Muscle of leg (tissue), 16 donors: ENCODE measurements at places on chromosomes 3 and 15. TPM values are rescaled to one million over a fixed set of nuclear protein-coding genes. Genes with fewer than 3 reads are reported as not detected.

GRCh38 chr3:186694288-186695032 is 22.7 kb upstream of the KNG1 start:
- no peak for DNase-seq

DNA sequence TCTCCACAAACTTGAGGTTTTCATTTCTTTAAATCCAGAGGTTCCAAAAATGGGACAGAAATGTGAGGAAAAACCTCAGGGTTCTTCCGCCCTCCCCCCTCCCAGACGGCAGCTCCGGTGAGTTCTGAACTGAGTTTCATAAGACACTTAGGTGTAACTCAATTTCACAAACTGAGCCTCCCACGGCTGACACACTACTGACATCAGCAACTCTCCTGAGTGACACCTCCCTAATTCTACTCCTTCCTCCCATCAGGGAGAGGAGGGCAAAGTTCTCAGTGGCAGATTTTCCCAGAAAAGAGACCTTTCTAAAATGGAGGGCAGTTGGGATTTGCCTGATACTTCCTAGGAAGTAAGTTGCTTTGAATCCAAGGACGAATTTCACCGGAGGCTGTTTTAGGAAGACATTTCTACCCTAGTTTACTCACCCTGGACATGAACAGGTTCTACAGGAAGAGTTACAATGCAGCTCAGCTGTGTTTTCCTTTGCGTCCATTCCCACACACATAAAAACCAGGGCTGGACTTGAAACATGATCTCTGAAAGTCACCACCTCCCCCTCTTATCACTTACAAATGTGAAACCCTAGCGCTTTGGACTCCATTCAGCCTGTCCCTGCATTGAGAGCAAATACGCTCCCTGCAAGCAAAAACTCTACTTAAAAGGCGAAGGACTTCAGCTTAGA is 78.1 kb upstream of the LMOD3 start:
- DNase-seq = peak; percentile 67

GRCh38 chr3:150372722-150373121 is 35.4 kb upstream of the TSC22D2 start:
- peak; percentile 25 for DNase-seq

GRCh38 chr15:90456236-90456635 is 68.2 kb downstream of the IQGAP1 start:
- no peak for DNase-seq

GRCh38 chr3:57421336-57421735 is 122.8 kb downstream of the DNAH12 start:
- DNase-seq = no peak

GRCh38 chr3:184683234-184683633 is 28.6 kb downstream of the MAGEF1 start:
- no peak for DNase-seq

GRCh38 chr15:74592222-74592621 is 23.4 kb upstream of the CLK3 start:
- no peak for DNase-seq

- no peak for DNase-seq
Measured at GRCh38 chr3:53069422-53070068, 23.7 kb upstream of the SFMBT1 start.

GRCh38 chr3:100189444-100189964 is 71.3 kb upstream of the TBC1D23 start:
- peak; percentile 25 for DNase-seq

DNA sequence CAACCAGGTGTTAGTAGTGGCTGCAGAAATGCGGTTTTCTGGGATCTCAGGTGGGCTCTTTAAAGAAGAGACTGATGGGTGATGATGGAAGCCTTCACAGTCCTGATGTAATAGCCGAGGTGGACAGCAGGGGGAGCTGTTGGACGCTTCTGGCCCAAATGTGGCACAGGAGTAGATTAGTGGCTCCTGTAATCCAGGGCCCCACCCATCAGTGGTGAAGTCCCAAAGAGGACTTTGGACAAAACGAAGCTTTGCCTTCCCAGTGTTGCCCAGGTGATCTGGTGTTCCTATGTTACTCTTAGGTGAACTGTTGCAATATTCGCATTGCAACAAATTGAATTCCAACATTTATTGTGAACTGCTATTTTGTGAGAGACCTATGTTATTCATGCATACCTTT is 31.8 kb upstream of the MYZAP start:
- DNase-seq = no peak

DNA sequence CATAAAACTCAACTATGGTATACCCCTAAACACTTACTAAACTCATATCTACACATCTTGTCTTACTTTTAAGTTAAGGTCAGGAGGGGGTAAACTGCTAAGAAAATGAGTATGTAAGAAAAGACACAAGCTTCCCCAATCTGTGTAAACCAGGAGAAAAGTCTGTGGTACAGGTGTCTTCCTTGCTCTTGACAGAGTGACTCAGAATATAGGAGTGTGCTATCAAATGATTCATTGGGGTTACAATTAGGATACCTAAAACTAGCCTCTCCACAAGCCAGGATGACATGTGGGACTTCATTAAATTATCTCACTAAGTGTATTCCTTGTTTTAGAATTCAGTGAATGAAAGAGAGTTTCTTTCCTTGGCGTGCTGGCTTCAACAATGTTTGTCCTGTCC is 274.8 kb downstream of the BBX start:
- no peak for DNase-seq

DNA sequence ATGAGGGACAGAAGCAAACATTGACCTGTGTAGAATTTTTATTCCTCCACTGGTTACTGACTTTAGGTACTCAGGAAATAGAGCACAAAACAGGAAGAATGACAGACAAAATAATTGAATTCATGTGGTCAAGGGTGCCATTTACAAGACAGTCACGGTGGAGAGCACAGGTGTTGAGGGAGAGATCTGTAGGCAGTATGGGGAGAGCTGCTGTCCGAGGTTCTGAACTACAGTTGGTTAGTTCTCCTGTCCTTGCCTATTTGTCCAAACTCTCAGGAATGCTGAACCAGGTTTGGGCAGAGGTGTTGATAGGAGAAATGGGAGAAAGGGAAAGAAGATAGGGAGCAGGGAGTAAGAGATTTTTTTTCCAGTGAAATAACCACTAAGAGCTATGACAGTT is 178.5 kb upstream of the ZBTB20 start:
- DNase-seq = peak; percentile 61

GRCh38 chr3:169286214-169286613 is 377.3 kb downstream of the MECOM start:
- DNase-seq = no peak

- peak; percentile 69 for DNase-seq
Measured at GRCh38 chr15:48520376-48521155, 124.9 kb downstream of the FBN1 start.

DNA sequence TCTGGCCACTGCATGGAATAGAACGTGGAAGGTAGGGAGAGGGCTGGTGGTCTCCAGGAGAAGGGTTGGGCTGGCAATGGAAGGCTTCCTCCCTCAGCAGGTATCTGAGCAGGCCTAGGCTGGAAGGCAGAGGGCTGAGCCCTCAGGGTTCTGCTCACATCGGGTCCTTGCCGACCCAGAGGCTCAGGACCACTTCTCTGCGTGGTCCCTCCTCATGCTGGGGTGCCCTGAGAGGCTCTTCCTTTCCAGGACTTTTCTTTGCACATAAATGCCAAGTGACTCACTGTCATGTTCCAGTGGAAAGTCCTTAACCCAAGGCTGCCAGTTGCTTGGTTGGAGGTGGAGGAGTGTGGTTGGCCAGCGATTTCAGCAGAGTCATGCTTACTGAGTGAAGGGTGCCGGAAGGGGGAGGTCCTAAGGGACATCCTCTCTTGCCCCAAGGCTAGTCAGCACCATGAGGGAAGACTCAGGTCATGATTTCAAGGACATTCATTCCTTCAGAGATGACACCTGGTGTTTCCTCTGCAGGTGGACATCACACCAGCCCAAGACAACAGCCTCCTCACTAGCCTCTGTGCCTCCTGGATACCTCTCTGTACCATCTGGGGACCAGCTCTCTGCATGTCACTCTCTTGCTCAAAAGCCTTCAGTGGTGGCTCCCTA is 8.2 kb downstream of the SLC6A6 start:
- peak; percentile 42 for DNase-seq

DNA sequence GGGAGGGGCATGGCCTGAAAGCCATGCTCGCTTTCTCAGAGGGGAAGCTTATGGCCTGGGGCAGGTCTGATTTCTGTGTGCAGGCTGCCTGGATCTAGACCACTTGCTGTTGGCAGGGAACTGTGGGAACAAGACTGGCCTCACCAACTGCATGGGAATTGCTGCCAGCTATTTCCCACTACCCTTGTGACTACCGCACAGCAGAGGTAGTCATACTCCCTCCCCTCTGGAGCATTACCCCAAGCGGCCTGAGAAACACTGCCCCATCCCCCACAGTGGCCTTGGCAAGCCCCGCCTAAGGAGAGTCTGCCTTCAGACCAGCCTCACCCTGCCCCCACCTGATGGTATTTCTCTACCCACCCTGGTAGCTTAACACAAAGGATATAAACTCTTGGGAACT is 199.4 kb upstream of the CADM2 start:
- DNase-seq = no peak

- DNase-seq = no peak
Measured at GRCh38 chr3:151999936-152000335, 126.5 kb downstream of the SUCNR1 start.

DNA sequence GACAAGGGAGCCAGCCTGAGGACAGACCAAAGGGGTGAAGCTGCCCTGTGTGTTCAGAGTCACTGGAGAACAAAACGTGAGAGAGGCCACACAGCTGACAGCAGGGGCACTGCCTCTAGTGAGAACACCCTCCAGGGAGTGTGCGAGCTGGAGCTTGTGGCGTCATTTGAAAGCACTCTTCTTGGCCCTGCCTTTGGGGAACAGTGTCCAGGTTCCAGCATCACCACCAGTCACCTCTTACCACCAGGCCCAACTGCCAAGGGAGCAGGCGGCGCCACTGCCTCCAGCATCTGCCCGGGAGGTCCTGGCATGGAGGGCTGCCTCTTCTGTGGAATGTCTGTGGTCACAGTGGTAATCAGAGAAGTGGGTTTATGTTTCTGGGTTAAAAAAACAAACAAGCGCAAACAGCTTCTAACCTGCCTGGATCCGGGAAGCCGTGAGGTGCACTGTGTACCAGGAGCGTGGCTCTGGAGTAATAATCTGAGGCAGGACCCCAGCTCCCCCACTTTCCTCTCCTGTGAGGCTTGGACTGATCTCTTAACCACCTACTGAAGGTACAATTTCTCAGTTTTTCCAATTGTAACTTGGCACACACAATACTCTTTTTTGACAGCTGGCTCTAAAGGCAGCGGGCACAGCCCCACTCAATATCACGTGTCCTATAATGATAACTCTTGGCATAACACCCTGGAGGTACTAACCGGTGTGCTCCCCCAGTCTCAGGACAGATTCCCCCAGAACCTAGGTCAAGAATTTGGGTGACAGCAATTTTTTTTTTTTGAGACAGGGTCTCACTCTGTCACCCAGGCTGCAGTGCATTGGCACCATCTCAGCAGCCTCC is 32.2 kb upstream of the CDCP1 start:
- no peak for DNase-seq

GRCh38 chr15:74400313-74400860 is 32.9 kb upstream of the CYP11A1 start:
- DNase-seq = no peak

GRCh38 chr15:43484455-43484854 is 8.5 kb downstream of the TP53BP1 start:
- no peak for DNase-seq

GRCh38 chr3:123421353-123422174 is 27.3 kb downstream of the ADCY5 start:
- DNase-seq = no peak

DNA sequence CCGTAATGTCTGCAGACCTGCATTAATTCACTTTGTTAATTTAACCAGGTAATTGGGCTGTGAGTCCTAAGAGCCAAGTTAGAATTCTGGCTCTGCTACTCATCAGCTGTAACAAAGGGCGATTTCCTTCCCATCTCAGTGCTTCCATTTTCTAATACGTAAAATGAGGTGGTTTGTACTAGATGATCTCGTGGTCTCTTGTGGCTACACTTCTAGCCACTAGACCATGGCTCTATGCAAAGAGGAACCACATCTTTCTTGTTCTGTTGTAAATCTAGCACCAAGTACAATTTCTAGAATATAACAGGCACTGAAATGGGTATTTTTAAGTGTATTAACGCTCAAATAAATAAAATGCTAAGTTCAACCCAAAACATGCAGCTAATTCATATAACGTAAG is 174.4 kb upstream of the THBS1 start:
- DNase-seq = no peak

DNA sequence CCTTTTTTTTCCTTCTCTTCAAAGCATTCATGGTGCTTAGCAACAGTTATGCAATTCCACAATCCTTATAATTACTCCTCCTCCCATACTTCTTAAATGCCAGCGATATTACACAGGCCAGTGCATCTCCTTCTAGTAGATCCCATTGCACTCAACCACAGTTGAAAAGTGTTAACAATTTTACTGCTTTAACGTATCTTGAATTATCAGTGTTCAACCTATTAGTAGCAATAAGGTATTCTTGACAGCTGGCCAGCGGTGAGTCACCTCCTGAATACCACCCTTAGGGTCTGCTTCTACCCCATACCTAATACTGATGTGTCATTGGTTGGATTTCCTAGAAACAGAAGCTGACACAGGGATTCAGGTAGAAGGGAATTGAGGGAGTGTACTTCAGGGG is 24.0 kb upstream of the TEX9 start:
- DNase-seq = no peak

DNA sequence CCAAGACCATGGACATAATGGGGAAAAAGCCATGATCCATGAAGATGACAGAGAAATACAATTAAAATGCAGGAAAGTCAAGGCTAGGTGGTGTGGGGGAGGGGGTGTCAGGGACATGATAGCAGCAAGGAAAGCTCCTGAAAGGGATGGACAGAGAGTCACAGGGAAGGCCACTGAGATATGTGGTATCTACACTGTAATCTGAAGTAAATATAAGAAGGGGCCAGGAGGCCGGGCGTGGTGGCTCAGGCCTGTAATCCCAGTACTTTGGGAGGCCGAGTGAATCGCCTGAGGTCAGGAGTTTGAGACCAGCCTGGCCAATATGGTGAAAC is 62.5 kb downstream of the FOXP1 start:
- DNase-seq = no peak

DNA sequence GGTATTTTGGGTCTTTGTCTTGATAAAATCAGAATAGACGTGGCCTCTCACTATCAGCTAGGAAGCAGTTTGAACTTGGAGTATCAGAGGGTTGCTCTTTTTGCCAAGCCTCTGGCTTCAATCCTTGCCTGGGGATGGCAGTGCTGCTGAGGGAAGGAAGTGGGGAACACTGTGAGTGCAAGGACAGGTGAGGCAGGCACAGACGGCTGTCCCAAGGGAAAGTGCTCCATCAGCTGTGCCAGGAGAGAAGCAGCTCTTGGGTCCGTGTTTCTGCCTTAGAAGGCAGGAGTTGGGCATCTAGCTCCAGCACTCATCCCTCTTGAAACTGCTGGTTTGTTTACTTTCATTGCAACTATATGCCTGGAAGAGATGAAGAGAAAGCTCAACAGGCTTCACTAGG is 33.2 kb downstream of the PML start:
- DNase-seq = no peak

The DNAH12 gene
- total RNA-seq = 0.58 TPM

The GUCA1C gene
- not detected for total RNA-seq

The CPA3 gene
- total RNA-seq = 3.1 TPM

The GP5 gene
- 0.35 TPM for total RNA-seq

The GOLGA6D gene
- 0.09 TPM for total RNA-seq

The GOLGA8G gene
- total RNA-seq = not detected

The SCAMP2 gene
- 17.3 TPM for total RNA-seq

The TMPRSS7 gene
- total RNA-seq = not detected

The ROPN1 gene
- total RNA-seq = not detected

The ADCY5 gene
- total RNA-seq = 1.8 TPM
